ENCODE measurements at places on chromosomes 16 and 17. TPM values are rescaled to one million over a fixed set of nuclear protein-coding genes. Genes with fewer than 3 reads are reported as not detected.

The PRSS27 gene
- total RNA-seq: 0.97 TPM

The SRL gene
- under 0.01 TPM for total RNA-seq

The ASPA gene
- total RNA-seq: under 0.01 TPM

The XYLT2 gene
- total RNA-seq: 60.5 TPM

- no peak for DNase-seq
Observed at GRCh38 chr16:12879812-12880211, 21.6 kb upstream of the SHISA9 start.

- DNase-seq: no peak
Observed at GRCh38 chr17:248337-249235, 67.1 kb upstream of the DOC2B start.

GRCh38 chr16:642189-643049, 791 bp downstream of the MCRIP2 start:
- DNase-seq: no peak

DNA sequence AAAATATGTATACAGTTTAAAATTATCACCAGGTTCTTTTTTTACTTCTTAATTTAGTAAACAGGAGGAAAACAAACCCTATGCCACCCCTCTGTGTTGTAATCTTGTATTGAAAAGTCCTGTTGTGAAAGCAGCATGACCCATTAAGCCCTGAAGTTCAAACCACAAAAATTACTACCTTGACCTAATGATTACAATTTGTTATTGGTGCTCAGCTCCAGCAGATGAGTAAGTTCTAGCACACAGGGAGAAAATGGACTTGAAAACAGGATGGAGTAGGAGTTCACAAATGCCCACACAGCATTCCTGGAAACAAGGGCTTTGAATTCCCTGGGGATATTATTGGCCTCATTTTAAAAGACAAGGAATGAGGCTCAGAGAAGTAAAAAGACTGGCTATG, 505.8 kb upstream of the ERCC4 start:
- DNase-seq: no peak

DNA sequence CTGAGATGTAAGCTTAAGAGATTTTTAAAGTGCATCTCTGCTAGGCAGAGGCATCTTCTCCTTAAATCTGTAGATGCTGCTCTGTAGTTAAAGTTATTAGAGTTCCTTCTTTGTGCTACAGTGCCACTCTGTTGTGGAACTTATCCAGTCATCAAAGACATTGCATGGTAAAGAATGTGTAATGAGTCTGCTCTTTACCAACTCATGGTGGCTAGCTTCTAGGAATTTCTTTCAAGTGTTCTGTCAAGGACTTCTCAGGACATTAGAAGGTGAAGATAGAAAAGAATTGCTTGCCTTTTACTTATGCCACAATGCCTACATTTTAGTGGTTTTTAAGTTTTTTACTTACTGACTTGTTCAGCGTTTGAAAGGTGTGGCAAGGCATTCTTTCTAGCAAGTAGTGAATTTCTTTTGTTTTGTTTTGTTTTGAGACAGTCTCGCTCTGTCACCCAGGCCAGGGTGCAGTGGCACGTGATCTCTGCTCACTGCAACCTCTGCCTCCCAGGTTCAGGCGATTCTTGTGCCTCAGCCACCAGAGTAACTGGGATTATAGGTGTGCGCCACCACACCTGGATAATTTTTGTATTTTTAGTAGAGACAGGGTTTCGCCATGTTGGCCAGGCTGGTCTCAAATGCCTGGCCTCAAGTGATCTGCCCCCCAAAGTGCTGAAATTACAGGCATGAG, 20.3 kb upstream of the ARL2BP start:
- no peak for DNase-seq

GRCh38 chr16:60438894-60439293, 1597.3 kb downstream of the CDH8 start:
- no peak for DNase-seq

DNA sequence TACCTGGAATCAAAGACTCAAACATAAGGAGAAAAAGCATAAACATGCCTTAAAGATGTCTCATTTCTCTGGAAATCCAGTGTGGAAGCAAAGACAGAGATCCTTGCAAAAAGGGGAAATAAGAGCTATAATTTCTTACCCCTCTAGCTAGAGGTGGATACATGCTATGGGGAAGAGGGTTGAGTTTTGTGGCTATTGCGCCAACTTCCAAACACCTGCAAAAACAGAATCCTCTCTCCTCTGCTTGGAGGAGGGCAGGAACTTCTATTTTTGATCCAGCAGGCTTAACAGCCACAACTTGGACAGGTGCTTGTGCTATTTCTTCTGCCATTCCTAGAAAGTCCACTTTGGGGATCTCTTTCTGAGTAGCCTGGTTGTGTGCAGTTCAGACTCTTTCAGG, 21.5 kb upstream of the NUDT7 start:
- DNase-seq: no peak

DNA sequence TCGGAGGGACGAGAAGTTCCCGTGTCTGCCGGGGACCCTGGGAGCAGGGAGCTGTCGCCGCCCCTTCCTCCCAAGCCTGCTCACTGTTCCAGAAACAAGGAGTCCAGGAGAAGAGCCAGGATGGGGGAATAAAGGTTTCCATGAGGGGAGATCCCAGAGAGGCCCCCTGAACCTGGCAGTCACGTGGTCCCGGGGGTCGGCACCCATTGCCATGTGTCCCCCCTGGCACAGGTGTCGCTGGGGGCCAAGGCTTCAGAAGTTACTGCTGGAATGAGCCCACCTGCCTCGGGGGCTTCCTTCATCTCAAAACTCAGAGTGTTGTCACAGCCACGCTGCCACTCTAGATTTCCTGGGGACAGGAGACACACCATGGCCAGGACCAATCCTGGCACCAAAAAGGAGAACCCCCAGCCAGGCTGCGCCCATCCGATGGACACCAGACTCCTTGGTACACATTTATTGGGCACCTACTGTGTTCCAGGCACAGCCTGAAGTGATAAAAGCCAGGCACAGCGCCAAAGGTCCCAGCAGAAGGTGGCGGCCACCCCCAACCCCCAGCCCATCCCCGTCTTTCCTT, 19.7 kb downstream of the RBFOX3 start:
- DNase-seq: no peak

- no peak for DNase-seq
Observed at GRCh38 chr17:21059761-21060160, 16.9 kb upstream of the USP22 start.

DNA sequence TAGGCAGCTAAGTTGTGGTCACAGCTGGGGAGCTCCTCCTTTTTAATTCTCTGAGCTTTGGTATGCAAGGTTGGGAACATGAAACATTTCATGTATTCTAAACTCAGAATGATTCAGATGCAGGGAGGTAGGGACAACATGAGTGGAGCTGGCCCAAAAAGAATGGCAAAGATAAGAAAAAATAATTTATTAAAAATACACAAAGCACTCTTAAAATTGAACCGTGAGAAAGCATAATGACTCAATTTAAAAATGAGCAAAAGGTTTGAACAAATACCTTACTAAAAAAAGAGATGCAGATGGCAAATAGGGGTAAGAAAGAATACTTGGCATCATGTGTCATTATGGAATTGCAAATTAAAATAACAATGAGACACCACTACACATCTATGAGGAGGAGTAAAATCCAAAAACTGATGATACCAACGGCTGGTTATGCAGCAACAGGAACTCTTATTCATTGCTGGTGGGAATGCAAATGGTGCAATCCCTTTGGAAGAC, 175.6 kb upstream of the IRX3 start:
- DNase-seq: no peak

Measured in fibroblast of villous mesenchyme (primary cell).